ENCODE measurements at places on chromosomes 4 and X. TPM values are rescaled to one million over a fixed set of nuclear protein-coding genes. Genes with fewer than 3 reads are reported as not detected.

DMRTC1B gene
- total RNA-seq = not detected

RAI2 gene
- not detected for total RNA-seq

SOX3 gene
- not detected for total RNA-seq

SH3BP2 gene
- total RNA-seq = 35.6 TPM

PABPC5 gene
- 1.6 TPM for total RNA-seq

ZBTB49 gene
- total RNA-seq = 3.6 TPM

MAGED4 gene
- 19.8 TPM for total RNA-seq

HPGD gene
- total RNA-seq = not detected

PLAC8 gene
- 3.4 TPM for total RNA-seq

FGF2 gene
- total RNA-seq = 60.1 TPM

ATOH1 gene
- not detected for total RNA-seq

SPIN2B gene
- 3.7 TPM for total RNA-seq

CRMP1 gene
- total RNA-seq = 0.72 TPM

JAKMIP1 gene
- 0.18 TPM for total RNA-seq

GPR78 gene
- not detected for total RNA-seq

GUCY1B1 gene
- 4.5 TPM for total RNA-seq

TAF7L gene
- total RNA-seq = not detected

NPY5R gene
- total RNA-seq = not detected

ABLIM2 gene
- total RNA-seq = 0.32 TPM

UGT2B15 gene
- not detected for total RNA-seq

SMIM10L2A gene
- total RNA-seq = under 0.01 TPM

RTL9 gene
- total RNA-seq = 11.2 TPM

ALAS2 gene
- total RNA-seq = not detected

ADGRG2 gene
- 2.3 TPM for total RNA-seq

RP2 gene
- total RNA-seq = 12.6 TPM

MAGEA9B gene
- total RNA-seq = not detected

NXF2 gene
- total RNA-seq = not detected

CLCN4 gene
- 10.1 TPM for total RNA-seq

TMPRSS11D gene
- not detected for total RNA-seq

TENM3 gene
- total RNA-seq = 0.81 TPM

MAGEC2 gene
- not detected for total RNA-seq

EFHC2 gene
- total RNA-seq = 0.16 TPM

MAOB gene
- total RNA-seq = not detected

ASB5 gene
- total RNA-seq = not detected

APOO gene
- total RNA-seq = 8.1 TPM

SPATA18 gene
- total RNA-seq = 3.7 TPM
